Hematopoietic multipotent progenitor cell treated with erythropoietin and hydrocortisone succinate and interleukin-3 and kit ligand, for 4 days (in vitro differentiated cells): ENCODE measurements at places on chromosomes 1 and 21.

DNA sequence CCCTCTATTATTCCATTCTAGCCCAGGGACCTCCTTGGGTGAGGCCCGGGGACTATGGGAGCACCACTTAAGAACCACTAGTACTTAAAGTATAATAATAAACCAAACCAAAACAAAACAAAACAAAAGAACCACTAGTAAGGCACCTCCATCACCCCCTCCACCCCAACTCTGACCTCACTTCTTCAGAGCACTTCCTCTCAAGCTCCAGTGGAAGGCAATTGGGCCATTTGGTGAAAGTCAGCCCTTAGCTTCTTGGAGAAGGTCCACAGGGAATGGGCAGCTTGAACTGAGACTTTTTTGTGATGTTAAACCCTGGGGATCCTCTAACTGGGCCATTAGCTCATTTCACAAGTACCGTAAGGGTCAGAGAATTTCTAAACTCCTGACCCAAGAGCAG, 237.3 kb downstream of the RHOU start:
- DNase-seq, result no peak

DNA sequence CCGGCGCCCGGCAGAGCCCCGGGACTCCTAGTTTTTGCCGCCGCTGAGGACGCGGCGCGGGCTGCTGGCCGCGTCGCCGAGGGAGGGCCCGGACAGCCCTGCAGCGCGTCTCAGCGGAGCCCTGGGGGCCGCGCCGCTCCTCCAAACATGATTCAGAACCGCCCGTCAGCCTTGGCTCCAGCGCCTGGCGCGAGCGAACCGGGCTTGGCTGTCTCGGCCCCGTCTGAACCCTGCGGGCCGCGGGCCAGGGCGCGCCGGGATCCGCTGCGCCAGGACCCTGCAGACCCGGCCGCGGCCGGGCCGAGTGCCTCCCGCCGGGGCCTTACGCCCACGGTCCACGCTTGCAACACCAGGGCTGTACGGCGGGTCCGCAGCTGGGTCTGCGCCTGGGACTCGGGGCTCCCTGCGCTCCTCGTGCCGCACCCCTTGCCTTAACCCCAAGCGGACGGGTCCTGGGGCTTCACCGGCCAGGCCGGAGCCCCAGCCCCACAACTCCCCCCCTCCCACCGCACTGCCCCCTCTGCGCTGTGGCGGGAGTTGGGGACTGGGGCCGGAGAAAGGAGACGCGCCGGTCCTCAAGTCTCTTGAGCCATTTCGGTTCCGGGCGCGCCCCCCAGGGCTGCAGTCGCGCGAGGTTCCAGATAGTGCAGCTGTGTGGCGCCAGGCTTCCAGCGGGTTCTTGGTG, 48.4 kb upstream of the CD34 start:
- peak; percentile 69 for DNase-seq

GRCh38 chr1:234730770-234731568, 121.0 kb upstream of the IRF2BP2 start:
- DNase-seq, result peak; percentile 73

DNA sequence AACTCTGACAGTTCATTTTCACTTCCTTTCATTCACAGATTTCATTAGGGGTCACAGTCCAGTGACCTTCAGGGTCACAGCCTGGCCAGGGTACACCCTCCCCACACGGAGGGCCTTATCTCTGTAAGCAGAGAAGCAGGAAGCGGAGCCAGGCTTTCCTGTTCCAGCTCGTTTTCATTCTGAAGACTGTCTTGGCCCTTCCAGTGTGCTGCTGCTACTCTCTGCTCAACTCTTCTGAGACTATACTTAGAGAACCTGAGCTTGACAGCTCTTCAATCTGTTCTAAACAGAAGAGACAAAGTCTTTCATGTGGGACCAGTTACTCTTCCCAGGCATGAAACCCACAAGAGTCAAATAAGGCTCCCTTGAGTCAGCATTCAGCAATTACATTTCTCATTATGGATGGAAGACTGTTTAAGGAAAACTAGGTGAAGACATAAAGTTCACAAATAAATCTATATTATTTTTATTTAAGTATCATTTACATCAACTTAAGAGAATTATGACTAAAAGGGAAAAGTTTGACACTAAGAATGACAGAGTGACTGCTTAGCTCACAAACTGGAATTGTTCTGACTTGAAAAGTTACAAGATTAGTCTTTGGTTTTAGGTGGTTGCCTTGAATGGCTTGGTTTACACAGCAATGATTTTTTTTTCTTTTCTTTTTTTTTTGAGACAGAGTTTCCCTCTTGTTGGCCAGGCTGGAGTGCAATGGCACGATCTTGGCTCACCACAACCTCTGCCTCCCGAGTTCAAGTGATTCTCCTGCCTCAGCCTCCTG, 4.8 kb upstream of the TDRD10 start:
- peak; percentile 87 for DNase-seq

DNA sequence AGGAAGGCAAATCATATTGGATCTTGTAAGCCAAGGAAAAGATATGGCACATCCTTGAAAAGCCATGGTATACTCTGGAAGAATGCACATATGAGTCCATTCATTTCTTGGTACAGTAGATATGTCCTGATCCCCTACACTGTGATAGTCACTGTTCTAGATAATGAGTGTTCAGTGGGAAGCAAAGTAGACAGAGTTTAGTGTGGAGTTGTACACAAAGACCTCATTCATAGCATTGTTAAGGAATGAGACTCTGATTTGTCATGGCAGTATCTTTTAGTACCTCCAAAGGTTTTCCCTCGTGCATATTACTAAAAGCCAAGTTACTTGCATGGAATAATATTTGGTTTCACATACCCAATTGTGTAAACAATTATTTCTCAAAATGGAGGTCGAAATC, 204.7 kb downstream of the NFIA start:
- no peak for DNase-seq

GRCh38 chr1:215128504-215128903, 46.0 kb downstream of the KCNK2 start:
- peak; percentile 16 for DNase-seq

GRCh38 chr1:43292679-43293078, 7.3 kb upstream of the C1orf210 start:
- DNase-seq, result no peak

- DNase-seq, result no peak
These were observed 17.2 kb upstream of the LRRN2 start for GRCh38 chr1:204702552-204703267.

DNA sequence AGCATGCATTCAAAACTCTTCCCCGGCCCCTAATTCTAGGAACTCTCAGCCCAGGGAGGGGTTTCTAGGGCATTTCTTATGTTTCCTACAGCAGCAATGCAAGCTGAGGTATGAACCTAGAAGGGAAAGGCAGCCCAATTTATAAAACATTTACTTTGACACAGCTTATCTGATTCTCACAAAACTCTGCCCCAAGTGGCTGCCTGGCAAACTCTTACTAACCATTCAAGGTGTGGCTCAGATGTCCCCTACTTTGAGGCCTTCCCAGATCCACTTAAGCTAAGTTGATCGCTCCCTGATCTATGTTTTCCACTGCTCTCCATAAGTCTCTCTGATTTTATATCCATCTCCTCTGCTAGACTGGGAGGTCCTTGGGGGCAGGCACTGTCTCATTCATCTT, 35.4 kb downstream of the AK2 start:
- peak; percentile 49 for DNase-seq

DNA sequence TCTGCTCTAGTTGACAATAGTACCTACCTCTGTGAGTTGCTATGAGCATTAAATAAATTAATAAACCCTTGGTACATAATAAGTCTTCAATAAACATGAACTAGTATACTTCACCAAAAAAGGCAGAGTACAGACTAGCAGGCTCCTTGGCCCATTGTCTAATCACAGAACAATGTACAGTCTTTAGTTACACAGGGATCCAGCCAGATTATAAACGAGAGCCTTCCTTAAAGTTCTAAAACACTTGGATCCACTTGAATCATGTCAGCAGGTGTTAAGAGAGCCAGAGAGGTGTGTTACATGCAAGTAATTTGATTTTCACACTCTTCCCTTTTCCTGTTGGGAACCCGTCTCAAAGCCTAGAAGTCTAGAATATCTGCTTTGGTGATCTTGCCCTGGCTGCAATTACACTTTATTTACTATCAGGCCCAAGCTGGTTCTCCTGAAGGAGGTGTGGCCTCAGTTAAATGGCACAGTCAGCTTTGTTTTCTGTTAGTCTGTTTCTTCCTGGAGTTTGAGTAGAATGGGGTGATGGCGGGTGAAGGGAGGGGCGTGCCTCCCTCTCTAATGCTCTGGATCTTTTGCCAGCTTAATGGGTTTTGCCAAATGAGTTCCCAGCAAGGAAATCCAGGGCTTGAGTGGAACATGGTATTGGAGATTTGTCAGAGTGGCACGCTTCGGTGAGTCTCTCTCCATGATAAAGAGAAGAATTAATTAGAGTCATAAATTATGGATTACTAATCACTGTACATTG, 570.9 kb upstream of the CAMK1G start:
- DNase-seq, result no peak

DNA sequence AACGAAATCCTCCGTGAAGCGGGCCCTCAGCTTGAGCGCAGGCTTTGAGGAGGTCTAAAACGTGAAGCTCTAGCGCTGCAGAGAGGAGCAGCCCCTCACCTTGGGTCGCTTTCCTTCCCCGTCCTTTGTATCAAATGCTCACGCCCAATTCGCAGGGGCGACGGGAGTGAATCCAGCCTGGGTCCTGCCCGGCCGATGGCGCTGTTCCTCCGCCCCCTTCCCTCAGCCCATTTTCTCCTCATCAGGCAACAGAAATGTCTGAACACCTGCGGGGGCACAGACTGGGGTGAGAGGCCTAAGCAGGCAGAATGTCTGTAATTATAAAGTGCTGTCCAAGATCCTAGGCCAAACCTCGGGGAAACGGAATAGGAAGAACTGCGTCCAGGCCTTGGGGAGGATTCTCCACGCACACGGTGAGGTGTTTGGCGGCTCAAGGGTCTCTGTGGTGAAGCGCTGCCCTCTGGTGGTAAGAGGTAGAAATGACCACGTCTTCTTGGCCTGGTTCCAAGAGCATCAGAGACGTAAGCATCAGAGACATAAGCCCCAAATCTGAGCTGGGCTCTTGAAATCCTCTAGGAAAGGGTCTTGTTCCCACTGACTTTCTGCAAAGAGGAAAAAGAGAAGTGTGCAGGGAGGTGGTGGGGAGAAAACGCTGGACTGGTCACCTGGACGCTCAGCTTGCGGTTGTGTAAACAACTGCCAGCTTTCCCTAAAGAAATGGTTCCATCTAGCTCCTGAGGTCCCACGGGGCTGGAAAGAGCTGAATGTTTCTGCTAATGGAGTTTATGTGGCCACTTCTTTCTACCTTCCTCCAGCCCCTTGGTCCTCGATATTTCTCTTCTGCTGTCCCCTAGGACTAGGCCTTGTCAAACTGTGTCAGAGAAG, 92.1 kb upstream of the CD53 start:
- DNase-seq, result peak; percentile 88
